ENCODE measurements at places on chromosomes 6 and 20. TPM values are rescaled to one million over a fixed set of nuclear protein-coding genes. Genes with fewer than 3 reads are reported as not detected.

The NEURL2 gene
- 6.1 TPM for total RNA-seq

The NHLRC1 gene
- 1.2 TPM for total RNA-seq

The POLR1C gene
- 46.5 TPM for total RNA-seq

The HM13 gene
- 108 TPM for total RNA-seq

The PRSS35 gene
- not detected for total RNA-seq
